ENCODE measurements at places on chromosomes 1 and 21.

DNA sequence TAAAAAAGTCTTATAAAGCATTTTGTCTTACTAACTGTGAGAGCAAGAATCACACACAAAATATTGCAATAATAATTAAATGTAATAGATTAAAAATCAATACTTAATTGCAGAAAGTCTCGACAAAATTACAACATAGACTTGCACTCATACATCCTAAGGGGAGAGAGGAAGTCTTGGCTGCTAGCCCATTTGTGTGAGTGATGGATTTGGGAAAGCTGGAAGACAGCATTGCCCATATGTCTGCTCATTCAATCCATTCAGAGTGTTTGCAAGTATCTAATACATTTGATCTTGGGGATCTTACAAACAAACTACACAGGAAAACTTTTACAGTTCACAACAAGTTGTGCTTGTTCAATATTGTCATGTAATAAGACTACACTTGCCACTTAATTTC lies 140.5 kb downstream of the COL11A1 start:
- DNase-seq = no peak

GRCh38 chr1:222266223-222267196 lies 281.4 kb downstream of the HHIPL2 start:
- no peak for DNase-seq

- DNase-seq = no peak
These were observed 10.1 kb downstream of the GPATCH2 start for GRCh38 chr1:217620814-217621213.

- no peak for DNase-seq
These were observed 215.0 kb downstream of the SLC35F3 start for GRCh38 chr1:234119431-234119830.

DNA sequence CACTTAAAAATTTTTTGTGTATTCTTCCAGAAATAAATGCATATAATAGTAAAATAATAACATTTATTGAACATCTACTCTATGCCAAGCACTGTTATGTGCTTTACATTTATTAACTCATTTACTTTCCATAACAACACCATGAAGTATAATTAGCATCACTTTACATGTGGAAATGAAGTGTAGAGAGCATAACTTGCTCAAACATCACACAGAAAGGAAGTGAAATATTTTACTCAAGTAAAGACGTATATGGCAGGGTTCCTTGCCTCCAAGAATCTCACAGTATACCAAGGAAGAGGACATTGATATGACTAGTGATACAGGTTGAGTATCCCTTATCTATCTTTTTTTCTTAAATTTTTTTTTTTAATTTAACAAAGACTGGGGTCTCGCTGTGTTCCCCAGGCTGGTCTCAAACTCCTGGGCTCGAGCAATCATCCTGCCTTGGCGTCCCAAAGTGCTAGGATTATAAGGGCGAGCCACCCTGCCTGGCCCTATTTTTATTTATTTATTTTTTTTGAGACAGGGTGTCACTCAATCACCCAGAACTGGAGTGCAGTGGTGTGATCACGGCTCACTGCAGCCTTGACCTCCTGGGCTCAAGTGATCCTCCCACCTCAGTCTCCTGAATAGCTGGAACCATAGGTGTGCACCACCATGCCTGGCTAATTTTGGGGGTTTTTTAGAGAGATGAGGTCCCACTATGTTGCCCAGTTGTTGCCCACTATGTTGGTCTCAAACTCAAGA lies 7.7 kb upstream of the CLIC4 start:
- no peak for DNase-seq

DNA sequence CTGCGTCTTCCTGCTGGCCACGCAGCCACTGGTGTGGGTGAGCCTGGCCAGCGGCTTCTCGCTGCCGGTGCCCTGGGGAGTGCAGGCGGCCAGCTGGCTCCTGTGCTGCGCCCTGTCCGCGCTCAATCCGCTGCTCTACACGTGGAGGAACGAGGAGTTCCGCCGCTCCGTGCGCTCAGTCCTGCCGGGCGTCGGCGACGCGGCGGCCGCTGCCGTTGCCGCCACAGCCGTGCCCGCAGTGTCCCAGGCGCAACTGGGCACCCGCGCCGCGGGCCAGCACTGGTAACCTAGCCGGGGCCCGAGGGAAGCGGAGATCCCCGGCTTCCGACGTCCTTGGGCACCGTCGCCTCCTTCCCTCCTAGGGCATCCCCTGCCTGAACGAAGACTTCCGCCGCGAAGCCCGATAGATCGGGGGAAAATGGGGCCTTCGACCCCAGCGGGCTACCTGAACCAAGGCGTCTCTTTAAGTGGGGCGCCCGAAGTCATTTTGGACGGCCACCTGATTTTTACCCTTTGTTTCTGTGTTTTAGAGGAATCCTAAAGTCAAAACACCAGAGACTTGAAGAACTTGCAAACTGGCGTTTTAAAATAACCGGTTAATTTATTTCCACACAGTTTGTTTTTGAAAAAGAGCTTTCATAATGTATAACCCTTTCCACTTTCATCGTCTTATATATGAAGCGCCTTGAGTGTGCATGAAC lies 2.0 kb downstream of the GPR88 start:
- DNase-seq = peak; percentile 24

GRCh38 chr1:1004420-1004779 lies 4.5 kb upstream of the HES4 start:
- DNase-seq = no peak

All from activated CD4-positive, alpha-beta memory T cell treated with anti-CD3 and anti-CD28 coated beads for 36 hours (primary cell).